Fibroblast of skin of right biceps (primary cell): ENCODE measurements at places on chromosomes 4 and X.

DNA sequence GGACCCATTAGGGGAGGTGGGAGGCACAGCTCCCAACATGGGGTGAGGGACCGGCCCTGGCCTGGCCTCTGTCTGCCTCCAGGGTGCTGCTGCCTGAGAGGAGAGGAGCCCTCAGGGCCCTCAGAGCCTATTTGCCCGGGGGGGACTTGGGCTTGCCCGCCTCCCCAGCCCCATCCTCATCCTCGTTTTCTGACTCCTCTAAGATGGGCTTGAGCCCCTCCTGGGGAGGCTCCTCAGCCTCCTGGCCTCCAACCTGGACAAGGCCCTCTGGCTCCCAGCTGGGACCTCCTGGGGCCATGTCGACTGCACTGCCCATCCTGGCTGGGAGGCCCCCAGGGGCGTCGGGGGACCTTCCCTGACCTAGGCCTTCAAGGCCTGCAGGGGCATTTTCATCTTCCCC is 2.8 kb downstream of the PNMA6F start:
- DNase-seq, result no peak

GRCh38 chr4:119570401-119570800 is 58.2 kb downstream of the PDE5A start:
- peak; percentile 14 for DNase-seq

DNA sequence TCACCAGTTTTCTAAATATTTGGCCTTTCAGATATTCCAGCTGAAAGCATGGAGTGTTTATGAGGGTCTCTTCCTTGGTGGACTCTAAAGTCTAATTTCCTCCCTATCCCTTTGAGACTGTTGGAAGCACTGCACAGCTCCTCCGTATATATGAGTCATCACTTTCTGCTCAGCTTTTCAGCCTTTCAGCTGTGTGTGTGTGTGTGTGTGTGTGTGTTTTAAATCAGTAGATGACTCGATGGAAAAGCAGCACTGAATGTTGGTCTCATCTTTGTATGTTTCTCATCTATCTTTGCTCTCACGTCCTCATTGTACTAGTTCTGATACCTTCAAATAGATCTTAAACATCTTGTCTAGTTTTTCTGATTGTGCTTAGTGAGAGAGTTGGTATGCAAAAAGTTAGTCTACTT is 81.6 kb downstream of the ZFX start:
- DNase-seq, result peak; percentile 87

- DNase-seq, result peak; percentile 92
Observed at GRCh38 chr4:94451695-94452475, at the start of gene PDLIM5. TSS of gene PDLIM5 (plus strand) at chr4:94451942. CDS start at chr4:94455289, 3,347 bp downstream.

- no peak for DNase-seq
Observed at GRCh38 chrX:71154641-71155040, 10.0 kb downstream of the NLGN3 start.

DNA sequence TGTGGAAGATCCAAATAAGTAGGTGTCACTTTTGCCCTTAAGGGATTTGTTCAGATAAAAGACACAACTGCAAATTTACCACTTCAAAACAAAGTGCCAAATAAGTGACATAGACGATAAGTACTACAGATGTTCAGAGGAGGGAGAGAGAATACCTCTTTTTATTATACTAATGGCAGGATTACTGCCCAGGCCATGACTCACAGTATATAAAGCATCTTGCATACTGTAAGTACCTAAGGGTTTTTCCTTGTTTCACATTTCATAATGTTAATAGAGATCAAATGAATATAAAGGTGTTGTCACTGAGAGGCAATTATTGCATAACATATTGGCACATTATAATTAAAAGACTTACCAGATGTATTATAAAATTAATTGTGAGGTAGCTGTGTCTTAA is 46.4 kb downstream of the PTPN13 start:
- DNase-seq, result peak; percentile 17

DNA sequence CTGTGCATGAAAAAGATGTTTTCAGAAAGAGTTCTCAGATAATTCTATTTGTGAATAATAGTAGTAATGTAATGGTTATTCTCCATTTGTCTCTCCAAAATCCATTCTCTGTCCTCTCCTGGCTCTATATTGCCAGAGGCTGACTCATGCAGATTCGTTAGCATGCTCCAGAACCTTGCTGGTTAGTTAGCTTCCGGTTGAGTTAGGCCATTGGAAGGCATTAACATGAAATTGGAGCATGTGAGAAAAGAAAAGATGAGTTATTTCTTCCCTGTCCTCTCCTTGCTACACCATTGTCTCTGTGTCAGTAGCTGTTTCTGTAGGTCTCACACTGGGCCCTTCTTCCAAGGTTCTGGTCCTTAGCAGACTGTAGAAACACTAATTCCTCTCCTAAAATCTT is 23.5 kb upstream of the PRDM8 start:
- peak; percentile 83 for DNase-seq

DNA sequence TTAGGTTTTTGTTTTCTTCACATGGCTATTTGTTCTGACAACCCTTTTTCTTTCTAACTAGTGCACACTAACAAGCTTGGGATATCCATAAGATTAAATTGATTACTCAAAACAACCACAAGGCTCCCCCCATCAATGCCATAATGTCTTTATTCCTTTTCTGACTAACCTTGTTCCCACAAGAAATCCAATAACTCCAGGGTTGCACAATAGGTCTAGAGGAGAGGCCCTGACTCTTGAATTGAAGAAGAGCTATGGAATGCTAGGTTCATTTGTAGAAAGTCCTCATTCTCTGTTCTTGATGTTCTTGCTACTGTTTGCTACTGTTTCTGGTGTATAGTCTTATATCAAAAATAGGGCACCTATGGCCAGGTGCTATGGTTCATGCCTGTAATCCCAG is 71.0 kb downstream of the PRRG1 start:
- DNase-seq, result peak; percentile 19

- DNase-seq, result no peak
Observed at GRCh38 chr4:48930654-48931053, 24.1 kb upstream of the OCIAD2 start.

DNA sequence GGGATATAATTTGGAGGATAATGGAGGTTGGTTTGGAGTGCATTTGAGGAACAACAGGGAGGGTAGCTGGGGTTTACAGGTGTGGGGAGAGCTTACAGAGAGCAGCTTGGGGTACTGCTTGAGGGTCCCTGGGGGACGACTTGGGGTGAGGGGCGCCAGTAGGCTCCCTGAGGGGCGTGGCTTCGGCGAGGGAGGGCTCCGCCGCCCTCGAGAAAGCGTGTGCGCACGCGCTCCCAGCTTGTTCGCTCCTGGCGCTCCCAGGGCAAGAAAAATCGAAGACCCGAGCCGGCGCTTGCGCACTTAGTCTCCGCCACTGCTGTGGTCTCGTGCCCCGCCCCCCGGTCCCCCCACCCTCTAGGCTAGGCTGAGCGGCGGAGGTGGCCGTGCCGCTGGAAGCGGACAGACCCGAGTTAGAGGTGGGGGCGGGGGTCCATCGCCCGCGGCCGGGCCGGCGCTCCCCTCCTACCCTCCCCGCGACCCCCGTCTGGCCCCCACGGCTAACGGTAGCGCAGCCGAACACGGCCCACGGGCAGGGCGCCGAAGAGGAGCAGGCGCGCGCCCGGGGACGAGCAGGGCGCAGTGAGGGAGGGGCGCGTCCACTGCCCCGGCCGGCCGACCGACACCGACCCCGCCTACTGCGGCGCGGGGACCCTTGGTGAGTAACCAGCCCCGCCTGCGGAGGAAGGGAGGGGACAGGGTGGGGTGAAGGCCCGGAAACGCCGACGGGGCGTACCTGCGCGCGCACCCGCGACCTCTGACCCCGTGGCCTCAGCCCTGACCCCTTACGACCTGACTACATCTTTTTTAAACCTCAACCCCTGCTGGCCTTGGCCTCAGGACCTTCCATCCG is 5.4 kb upstream of the CCDC120 start:
- peak; percentile 67 for DNase-seq

GRCh38 chrX:45186643-45187026 is 14.0 kb downstream of the DIPK2B start:
- no peak for DNase-seq

- DNase-seq, result no peak
Observed at GRCh38 chr4:144176476-144176875, 36.0 kb upstream of the GYPA start.

- peak; percentile 22 for DNase-seq
Observed at GRCh38 chr4:42302348-42302747, 94.9 kb upstream of the SHISA3 start.

GRCh38 chr4:58163156-58163555 is 1053.0 kb upstream of the IGFBP7 start:
- DNase-seq, result no peak

DNA sequence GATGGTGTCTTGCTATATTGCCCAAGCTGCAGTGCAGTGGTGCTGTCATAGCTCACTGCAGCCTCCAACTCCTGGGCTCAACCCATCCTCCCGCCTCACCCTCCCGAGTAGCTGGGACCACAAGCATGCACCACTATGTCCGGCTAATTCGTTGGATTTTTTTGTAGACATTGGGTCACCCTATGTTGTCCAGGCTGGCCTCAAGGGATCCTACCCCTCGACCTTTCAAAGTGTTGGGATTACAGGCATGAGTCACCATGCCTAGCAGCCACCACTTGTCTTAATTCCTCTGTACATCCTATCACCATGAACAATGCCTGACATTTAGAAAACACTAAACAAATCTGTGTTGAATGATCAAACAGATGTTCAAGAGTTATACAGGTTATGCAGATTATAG is 76.7 kb downstream of the NLGN4X start:
- DNase-seq, result no peak

DNA sequence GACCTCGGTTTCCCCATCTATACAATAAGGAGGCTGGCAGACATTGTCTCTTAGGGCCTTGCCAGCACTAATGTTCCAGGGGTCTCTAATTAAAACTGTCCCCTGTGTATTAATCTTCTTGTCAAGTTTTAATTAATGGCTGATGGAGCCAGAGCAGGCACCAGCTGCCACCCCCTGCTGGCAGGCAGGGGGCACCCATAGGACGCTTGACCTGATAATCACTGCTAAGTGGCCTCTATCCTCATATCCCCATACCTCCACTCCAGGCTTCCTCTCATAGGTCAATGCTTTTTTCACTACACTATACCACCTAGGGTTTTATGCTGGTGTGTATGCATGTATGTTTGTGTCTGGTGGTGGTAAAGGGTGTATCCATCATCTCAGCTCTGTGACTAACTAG is 89.4 kb downstream of the EFNB1 start:
- DNase-seq, result no peak

DNA sequence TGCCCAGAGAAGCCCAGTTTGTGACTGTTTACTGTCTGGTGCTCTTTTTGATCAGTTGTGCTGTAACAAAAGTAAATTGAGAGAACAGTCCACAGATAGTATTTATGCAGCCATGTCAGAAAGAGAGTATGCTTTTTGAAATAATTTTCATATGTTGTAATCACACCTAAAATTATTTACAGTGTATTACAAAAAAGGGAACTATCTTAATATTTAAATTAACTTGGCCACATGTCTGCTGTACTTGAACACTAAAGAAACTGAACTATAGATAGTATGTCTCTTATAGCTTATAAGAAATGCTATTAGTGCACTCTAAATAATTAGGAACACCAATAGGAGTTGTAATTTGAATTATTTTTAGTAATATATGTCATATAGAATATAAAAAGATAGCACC is 30.2 kb downstream of the KIAA0232 start:
- DNase-seq, result no peak

DNA sequence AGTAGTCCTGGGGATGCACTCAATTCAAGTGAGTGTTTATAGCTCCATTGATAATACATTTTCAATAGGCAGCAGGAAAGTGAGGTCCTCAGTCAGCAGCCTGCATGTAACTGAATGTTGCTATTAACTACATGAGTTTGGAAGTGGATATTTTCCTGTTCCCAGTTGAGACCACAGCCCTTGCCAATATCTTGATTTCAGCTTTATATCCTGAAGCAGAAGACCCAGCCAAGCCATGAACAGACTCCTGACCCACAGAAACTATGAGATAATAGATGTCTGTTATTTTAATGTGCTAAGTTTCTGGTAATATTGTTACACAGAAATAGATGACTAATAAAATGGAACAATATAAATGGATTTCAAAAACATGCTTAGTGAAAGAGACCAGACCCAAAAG is 63.7 kb downstream of the VSIG4 start:
- DNase-seq, result no peak

- DNase-seq, result no peak
Observed at GRCh38 chr4:114495471-114495928, 103.1 kb upstream of the UGT8 start.

- DNase-seq, result peak; percentile 10
Observed at GRCh38 chr4:85952528-85952927, 407.3 kb downstream of the MAPK10 start.

DNA sequence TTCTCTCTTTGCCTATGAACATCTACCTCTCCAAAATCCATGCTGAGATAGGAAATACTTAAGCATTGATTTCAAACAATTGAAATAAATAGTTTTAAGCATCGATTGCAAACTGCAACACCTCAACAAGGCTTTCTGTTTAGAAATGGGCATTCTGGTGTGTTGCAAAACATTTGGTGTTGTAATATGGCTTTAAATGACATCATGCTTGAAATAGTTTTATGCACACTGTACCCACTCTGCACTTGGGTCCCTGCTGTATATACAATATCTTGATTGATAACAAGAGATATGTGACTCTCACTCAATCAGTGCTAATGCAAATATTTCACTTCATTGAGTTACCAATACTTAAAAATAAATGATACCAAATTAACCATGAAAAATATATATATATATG is 964.9 kb upstream of the GRIA3 start:
- DNase-seq, result no peak

- DNase-seq, result no peak
Observed at GRCh38 chr4:133372699-133373098, 223.6 kb downstream of the PCDH10 start.

GRCh38 chr4:122623637-122624166 is 2.8 kb upstream of the IL21 start:
- no peak for DNase-seq

DNA sequence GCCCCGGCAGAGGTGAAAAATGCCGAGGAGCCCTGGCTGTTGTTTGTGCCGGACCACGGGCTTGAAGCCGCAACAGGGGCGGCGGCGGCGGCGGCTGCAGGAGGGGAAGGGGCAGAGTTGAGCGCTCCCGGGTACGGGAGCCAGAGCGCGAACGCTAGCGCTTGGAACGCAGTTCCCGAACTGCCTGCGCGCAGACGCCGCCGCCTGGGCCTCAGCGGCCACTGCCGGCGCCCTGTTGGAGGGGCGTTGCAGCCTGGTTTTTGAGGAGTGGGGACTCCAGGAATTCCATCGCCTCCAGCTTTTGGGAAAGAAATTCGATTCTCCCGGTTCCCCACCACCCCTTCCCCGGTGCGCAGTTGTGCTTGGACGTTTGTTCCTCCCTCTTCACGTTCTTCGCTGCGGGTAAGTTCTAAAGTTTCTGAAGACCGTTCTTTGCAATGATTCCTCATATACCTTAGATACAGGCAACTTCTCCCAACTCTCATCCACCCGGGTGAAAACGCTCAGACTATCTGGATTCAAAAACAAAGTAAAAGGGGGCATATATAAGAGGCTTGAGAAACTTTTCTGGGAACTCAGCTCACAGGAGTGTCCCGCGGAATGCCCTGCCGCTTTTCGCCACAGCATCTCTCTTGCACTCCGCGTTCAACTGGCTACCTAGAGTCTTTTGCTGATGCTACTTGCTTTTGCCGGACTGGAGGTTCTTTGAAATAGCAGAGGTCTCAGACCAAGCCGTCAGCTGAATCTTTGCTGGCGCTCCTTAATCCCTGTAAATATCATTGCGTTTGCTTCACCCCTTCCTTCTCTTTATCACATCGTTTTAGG is 1.0 kb downstream of the FAT4 start:
- DNase-seq, result peak; percentile 63
